ENCODE measurements at places on chromosomes 2 and 18.
A peak's percentile ranks its signal among the peaks of the same experiment; 100 is the strongest.

GRCh38 chr18:77098029-77098428, 34.6 kb downstream of the MBP start:
- no peak for DNase-seq

GRCh38 chr2:212535996-212536816, 2.4 kb downstream of the ERBB4 start:
- no peak for DNase-seq

DNA sequence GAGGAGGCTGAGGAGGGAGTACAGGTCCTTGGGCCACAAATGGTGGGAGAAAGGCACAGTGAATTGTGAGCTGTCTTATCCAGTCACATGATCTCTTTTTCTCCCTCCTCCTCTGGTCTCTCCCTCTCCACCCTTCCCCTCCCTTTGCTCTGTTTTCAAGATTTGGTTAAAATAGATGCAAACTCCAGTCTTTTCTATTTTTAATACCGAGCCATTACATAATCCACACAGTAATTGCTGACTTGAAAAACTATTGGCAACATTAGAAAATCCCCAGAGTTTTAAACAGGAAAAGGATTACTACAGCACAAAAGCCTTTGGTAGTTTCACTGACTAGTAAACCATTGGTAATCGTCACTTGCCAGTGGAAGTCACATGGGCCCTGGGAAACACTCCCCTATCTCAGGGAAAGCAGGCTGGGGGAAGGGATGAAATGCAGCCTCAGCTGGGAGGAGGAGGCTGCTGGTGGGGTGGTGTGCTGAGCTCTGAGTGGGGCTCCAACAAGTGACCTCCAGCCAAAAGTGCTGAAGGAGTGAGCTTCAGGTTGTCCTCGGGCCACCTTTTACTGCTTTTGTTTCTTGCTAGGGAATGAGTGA, 57.4 kb upstream of the PCBP1 start:
- DNase-seq = peak; percentile 24

- DNase-seq = no peak
Observed at GRCh38 chr18:31723990-31724711, 36.5 kb downstream of the SLC25A52 start.

GRCh38 chr2:217478831-217479455, 523.9 kb downstream of the TNS1 start:
- DNase-seq = no peak

DNA sequence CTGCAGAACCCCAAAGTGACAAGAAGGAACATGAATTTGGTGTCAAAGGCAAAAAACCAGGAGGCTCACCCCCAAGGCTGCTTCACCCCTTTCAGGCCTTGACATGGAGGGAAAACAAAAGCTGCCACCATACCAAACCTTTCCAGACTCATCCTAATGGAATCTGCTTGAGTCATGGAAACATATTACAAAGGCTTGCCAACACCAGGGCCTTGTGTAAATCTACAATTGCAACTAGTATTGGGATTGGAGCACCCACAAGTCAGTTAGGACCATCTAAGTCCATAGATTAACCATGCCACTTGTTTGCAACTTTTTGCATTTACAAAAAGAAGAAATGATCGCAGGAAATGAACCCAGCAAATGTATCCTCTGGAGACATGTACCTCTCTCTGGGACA, 297.6 kb downstream of the CDCA7 start:
- peak; percentile 83 for DNase-seq

DNA sequence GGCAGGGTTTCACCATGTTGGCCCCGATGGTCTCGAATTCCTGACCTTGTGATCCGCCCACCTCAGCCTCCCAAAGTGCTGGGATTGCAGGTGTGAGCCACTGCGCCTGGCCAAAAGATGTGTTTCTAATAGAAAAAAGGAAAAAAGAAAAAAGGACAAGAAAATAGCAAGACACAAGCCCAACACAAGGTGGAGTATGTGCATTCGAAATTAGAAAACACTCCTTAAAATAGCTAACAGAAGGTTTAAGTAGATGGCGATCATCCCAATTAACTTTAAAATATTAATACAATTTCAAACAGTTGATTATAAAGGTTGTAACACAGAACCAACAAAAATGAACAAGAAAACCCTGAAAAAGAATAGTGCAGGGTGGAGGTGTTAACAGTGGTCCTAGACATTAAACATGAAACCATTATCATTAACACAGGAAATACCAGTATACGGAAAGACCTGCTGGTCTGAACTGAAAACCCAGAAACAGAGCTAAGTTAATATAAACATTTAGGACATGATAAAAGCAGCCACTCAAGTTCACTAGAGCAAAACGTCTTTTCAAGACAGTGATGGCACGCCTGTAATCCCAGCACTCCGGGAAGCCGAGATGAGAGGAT, 57.9 kb downstream of the HDLBP start:
- DNase-seq = no peak

DNA sequence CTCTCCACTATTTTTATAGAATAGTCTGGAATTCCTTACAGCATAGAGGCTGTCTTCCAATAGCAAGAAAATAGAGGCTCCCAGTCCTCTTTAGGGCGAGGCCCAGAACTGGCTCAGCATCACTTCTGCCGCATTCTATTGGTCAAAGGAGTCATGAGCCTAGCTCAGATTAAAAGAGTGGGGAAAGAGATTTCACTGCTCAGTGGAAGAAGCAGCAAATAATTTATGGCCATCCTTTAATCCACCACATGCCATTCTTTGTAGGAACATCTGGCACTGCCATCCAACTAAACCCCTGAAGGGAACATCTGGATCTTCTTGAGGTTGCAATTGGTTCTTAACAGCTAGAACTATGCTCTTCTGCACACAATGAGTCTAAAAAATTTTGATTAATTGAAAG, 43.4 kb upstream of the NEUROD1 start:
- DNase-seq = no peak

- DNase-seq = no peak
Observed at GRCh38 chr2:6590442-6590841, 275.3 kb downstream of the CMPK2 start.

- DNase-seq = no peak
Observed at GRCh38 chr2:27559228-27559627, 23.6 kb upstream of the ZNF512 start.

DNA sequence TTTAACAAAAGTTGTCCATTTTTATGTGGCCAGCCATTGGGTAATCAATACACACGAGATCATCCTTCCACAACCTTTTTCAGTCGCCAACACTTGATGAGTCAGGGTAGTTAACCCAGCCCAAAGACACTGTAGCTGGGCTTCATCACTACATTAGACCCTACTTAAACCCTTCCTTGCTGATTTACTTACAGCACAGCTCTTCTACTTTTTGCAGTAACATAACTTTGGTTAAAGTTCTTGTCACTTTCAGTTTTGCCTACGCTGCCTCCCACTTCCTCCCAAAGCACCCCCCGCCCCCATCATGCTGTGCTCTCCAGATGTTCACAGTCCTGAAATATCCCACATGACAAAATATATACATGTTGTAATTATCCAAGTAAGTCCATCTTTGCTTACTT, 103.6 kb downstream of the CDK15 start:
- DNase-seq = no peak

DNA sequence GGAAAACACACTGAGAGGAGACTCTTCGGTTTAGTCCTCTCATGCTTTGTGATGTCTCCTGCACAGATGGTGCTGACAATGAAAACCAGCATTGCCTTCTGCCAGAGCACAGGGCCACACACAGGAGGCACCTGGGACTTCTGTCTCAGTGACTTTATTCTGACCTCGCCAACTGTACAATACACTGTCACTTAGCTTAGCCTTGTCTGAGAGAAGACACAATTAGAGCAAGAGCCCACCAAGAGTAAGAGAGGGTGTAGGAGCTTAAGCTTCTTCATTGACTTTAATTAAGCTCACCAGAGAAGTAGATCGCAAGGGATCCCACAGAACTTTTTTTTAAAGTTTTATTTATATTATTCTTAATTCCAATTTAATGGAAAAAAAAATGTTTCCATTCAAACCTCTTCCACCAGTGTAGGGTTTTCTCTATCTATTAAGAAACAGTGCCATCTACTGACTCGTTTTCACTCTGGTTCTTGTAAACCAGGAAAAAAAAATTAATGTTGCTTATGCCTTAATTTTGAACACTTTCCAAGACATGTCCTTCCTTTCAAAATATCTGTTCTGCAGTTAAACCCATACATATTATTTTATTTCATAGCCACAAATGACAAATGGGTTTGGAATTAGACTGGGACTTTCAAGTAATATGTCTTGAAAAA, 42.4 kb upstream of the DDX18 start:
- DNase-seq = peak; percentile 13

- no peak for DNase-seq
Observed at GRCh38 chr2:152864601-152865149, 146.3 kb downstream of the ARL6IP6 start.

GRCh38 chr2:95526360-95527341, 42.1 kb upstream of the TRIM43B start:
- DNase-seq = no peak

GRCh38 chr2:28108143-28108542, 217.6 kb downstream of the BABAM2 start:
- DNase-seq = no peak

DNA sequence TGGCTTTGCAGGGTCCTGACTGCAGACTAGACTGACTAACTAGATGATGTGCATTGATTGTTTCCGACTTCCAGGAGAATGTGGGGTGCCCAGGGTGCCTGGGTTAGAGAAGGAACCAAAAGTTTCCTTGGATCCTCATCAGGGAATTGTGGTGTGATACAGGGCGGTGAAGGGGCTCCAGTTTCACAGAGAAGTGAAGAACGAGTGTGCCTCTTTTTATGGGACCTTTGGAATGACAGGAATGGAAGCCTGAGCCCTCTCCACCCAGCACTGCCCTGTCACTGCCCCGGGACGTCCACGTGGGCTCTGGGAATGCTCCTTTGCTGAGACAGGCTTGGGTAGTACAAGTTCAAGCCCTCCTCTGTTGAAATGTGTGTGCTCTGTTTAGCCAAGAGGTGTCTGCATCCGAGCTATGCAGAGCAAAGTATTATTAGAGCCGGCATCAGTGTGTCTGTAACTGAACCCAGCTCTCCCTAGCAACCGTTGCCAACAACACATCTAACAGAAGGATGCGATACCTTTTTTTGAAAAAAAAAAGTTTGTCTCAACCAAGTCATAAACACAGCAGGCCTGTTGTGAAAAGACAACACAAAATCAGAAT, 183.6 kb downstream of the SMAD7 start:
- no peak for DNase-seq

DNA sequence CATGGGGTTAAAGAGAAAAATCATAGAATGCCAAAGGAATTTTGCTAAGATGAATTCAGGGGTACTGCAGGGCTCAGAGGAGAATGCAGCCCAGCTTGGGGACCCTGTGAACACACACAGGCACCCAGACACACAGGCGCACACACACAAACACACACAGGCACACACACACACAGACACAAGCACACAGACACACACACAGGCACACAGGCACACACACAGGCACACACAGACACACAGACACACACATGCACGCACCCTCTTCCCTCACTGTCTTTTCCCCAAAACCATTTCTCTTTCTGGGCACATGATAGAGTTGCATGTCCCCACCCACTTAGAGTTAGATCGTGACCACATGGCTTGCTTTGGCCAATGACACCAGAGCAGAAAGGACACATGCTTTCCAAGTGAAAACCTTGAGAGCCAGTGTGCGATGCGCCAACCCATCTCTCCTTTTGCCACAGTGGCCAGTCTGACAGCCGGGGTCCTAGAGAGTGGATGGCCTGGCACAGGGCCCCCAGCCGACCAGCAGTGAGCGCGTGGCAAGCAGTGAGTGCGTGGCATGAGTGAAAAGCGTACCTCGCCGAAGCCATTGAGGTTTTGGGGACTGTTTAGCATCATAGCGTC, 163.3 kb downstream of the KLHL29 start:
- no peak for DNase-seq

GRCh38 chr18:77373730-77374445, 124.2 kb downstream of the GALR1 start:
- no peak for DNase-seq

- no peak for DNase-seq
Observed at GRCh38 chr2:29774624-29775023, 146.8 kb downstream of the ALK start.

DNA sequence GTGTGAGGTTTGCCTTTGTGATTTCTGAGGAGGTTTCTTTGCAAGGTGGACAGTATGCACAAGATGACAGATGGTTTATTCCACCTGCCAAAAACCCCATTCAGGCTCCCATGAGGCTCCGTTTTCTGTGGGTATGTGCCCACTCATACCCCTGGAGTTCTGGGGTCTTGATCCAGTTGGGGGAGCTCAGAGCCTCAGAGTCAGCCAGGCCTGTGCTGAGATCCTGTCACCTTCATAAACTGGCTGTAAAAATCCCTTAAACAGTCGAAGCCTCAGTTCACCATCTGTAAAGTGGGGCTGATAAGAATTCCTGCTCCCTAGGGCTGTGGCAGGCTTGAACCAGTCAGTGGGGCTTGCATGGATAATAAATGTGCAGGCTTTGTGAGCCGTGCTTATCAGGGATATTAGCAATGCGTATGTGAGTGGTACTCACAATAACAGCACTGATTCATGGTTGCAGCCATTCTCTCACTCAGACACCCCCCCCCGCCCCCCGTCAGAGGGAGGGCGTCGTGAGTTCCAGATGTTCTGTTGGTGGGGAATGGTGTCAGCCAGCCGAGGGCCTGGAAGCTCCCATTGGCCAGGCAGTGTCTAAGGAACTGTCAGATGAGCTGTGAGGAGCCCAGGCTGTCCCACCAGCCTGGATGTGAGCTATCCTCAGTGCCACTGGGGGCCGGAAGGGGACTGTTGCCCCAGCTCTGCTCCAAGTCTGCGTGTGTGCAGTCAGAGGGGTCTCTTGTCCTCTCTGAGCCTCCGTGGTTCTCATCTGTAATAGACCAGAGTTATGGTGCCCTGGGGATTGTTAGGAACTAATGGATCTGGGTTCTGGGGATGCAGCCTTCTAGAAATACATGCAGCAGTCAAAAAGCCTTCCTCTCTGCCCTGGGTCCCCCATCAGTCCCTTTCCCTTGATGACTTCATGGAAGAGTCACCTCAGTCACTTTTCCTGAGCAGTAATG, 51.7 kb downstream of the KCNIP3 start:
- DNase-seq = no peak

DNA sequence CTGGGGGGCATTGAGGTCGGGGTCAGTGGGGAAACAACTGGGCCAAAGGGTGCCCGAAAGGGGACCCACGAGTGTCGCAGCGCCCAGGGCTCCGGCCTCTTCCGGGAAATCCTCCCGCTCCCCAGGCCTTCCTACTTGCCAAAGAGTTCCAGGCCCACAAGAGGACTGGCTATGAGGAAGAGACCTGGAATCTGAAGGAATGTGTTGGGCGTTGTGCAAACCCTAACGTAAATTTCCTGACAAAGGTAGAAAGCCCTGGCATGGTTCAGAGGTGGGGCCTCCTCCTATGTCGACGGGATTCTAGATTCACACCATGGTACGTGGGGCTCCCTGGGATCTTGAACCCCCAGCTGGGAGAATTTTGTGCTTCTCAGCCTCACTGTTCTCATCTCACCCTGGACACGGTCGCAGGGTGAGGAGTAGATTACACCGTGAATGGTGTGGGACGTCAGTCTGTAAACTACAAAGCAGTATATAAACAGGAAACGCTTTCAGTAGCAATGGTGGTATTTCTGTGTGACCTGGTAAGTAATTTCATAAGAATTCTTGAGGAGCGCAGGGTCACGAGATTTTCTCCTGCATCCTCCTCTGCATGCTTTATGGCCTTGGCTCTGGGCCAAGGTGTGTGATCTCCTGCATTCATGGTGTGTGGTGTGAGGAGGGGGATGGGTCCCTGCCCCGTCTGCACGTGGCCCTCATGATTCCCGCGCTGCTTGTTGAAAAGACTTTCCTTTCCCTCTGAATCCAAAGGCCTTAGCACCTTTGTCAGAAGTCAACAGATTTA, 868 bp downstream of the HSBP1L1 start:
- DNase-seq = peak; percentile 55

Measured in RCC 7860 (cell line).